ENCODE measurements at places on chromosomes 5 and 9.

- no peak for DNase-seq
Measured at GRCh38 chr5:1933364-1934055, 50.8 kb upstream of the IRX4 start.

DNA sequence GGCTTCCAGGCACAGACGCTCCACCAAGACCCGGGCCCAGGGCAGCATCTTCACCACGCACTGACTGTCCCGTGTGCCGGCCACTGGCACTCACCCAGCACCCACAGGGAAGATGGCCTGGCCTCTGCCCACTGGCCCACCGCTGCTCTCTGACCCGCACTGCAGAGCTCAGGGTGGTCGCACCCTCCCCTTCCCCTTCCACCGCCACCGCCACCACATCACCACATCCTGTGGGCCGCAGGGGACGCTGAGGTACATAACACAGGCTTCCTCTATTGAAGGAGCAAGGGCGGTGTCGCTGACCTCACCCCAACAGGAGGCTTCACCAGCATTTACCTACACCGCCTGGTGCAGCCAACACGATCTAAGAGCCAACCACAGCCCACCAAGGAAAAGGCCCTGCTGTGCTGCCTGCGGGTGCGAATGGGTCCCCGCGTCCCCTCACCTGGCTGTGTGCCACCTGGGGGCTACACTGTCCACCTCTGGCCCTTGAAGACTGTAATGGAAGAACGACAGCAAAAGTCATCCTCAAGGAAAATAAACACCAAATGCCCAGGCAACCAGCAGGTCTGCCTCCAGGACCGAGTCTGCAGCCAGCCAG, 101.8 kb downstream of the CAMSAP1 start:
- no peak for DNase-seq

DNA sequence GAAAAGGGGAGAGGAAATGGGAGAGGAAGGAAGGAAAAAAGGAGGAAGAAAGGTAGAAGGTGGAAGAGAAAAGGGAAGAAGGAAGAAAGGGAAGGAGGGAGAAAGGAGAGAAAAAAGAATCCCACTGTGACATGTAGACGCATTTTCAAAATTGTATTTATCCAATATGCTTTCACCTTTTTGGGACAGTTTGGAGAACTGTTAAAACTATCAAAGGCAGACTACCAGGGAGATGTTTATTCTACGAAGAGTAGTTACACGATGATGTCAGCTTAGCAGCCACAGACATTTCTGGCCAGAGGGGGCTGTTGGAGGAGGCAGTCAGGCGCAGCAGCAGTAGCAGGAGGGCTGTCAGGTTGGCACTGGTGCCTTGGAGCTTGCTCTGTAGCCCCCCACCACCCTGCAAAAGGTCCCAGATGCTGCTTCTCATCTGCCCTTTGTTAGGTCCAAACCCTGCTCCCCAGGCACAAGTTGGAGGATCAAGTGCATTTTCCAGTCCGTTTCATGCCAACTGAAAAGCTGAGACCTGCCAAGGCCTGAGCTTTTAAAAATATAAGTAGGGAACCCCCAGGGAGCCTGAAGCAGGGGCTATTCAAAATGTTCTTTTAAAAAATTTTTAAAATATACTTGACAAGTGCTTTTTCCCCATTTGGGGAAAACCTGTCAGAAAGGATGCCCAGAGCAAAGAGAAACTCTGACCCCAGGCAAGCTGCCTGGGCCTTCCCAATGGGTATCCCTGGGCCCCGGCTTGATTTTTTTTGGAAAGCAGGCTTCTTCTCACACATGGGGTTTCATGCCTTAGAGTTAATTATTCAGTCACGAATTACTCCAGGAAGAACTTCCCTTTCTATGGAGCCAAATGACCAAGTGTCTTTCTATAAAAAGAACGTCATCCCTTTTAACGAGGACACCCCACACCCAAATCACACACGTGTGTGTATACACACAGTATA, 203.3 kb downstream of the SLIT3 start:
- DNase-seq: no peak

DNA sequence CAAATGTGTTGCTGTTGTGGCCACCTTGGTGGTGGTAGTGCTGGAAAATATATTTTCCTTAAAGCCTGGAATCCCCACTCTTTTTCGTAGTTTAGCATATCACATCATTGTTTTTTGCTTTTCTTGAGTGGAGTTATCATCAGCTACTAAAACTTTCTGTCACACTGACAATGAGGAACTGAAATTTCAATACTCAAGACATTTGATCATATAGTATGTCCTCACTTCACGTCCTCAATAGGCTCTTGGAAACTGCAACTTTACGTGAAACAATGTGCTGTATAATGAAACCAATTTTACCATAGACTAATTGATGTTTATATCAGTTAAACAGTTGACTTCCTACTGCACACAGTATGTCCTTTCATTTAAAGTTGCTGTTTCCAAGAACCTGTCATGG, 265.8 kb downstream of the ADGRV1 start:
- no peak for DNase-seq

DNA sequence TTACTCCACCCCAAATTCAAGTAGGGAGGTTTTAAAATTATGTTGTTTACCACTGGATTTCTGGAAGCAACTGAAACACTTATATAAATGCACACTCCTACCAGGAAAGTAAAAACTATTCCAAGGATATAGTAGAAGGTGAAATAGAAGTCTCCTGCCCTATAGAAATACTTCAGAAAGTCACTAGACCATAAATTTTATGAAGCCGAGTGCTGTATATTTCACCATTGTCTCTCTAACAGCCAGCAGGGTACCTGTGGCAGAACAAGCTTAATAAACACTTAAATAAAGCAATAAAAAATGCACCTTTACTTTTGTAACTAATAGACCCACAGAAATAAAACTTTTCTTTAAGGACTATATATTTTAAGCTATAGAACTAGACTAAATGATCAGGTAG, 631.6 kb downstream of the PDE4D start:
- no peak for DNase-seq

GRCh38 chr9:75941066-75941465, 50.6 kb downstream of the PCSK5 start:
- DNase-seq: no peak

GRCh38 chr9:21331676-21332402, 3.4 kb downstream of the KLHL9 start:
- DNase-seq: no peak

GRCh38 chr5:123708074-123708806, 196.3 kb downstream of the CSNK1G3 start:
- DNase-seq: no peak

DNA sequence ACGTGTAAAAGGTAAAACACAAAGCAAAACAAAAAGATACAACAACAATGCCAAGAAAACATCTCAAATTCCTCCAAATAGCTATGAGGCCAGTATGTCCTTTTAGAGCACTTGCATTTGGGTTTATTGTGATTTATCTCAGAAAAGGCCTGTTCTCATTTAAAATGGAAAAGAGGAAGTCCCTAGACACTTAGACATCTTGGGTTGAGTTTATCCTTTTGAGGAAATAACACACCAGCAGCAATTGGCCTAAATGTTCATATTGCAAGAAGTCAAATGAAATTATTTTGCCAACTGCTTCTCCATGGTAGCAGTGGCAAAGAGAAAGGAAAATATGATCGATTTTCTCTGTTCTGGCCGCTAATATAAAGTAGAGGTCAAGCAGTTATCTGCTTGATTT, 43.6 kb upstream of the TRMT10B start:
- no peak for DNase-seq

GRCh38 chr9:104091708-104092107, 2.4 kb upstream of the SMC2 start:
- DNase-seq: no peak

DNA sequence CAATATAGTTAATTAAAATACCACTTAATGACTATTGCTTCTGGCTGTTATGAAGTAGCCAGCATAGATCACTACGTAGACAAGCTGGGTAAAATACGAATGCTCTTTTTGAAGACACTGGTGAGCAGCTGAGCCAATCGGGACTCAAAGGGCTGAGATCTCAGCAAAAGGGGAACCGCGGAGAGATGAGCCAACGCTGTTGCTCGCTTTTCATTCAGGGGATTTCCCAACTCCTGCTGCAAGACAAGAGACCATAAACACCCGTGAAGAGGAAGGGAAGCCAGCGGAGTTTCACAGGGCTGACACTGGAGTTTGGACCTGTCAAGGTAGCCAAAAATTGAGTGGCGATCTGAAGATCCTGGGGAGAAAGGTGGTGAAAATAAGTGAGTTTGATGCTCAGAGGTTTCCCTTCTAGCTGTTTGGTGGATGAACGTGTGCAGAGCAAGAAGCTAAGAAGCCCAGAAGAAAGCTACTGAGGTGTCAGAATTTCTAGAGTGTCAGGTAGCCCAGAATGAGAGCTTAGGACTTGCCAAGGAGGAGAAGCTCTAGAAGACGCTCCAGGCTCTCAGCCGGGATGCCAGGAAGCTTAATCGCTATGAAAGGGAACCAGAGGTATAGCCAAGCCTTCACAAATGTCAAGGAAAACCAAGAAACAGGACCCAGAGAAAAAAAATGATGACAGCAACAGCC, 79.6 kb upstream of the RNU6ATAC start:
- no peak for DNase-seq

DNA sequence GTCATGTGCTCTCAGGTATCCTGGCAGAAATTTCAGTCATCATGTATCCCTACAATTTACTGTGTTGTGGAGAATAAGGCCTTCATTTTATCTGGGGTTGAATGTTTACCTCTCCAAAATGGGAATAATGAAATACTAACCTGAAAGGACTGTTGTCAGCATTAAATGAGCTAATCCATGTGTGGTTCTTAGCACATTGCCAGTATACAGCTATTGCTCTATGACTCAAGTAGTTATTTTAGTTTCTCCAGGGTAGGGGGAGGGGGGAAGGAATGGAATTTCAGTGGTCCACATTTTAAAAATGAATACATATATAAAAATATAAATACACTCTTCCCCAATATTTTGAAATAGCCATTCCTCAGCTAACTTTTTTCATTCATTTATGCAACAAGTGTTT, 3.5 kb downstream of the PAM start:
- no peak for DNase-seq

- DNase-seq: no peak
Measured at GRCh38 chr5:40428815-40429214, 250.9 kb upstream of the PTGER4 start.

- DNase-seq: no peak
Measured at GRCh38 chr9:89553451-89554010, 51.3 kb upstream of the GADD45G start.

DNA sequence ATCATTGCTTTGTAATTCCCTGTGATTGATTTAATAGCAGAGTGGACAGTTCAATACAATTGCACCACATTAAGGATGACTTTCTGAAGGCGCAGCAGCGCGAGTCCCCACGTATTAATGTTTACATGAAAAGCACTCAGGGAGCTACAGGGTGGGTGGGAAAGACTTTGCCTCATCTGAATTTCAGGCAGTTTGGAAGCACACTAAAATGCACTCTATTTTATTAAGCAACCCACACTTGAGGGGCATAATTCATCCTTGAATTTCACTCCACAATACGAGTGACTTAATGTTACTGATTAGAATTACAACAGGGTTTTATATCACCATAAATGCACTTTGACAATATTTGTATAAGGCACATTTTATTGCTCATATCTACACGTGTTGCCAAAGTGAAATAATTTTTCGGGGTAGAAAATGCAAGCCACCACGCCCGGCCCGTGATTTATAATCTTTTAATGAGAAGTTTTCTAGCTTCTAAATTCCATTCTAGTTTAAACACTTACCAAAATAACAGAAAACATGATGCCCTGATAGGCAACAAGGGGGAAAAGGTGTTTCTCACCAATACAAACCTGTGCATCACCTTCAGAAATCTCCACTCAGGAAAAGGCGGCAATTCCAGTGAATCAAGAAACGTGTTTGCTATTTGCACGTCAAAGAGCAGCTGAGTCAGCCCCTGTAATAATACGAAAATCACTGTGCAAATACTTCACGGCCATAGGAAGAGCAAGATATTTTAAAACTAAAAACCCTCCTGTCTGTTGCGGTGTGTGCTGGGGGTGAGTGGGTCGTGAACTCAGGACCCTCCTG, 40.5 kb downstream of the IRX4 start:
- no peak for DNase-seq

DNA sequence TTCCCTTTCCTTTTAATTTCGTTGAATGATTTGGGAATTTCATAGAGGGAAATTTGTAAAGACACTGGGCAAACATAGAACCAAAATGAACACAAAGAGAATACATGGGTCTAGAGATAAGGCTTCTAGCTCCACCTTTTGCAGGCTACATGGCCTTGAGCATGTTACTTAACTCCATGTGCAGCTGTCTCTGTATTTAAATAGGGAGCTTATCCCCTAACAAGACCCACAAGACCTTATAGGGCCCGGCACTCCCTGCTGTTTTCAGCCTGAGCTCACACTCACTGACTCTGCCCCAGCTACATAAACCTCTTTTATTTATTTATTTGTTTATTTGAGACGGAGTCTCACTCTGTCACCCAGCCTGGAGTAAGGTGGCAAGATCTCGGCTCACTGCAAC, 30.6 kb upstream of the TLE1 start:
- no peak for DNase-seq

DNA sequence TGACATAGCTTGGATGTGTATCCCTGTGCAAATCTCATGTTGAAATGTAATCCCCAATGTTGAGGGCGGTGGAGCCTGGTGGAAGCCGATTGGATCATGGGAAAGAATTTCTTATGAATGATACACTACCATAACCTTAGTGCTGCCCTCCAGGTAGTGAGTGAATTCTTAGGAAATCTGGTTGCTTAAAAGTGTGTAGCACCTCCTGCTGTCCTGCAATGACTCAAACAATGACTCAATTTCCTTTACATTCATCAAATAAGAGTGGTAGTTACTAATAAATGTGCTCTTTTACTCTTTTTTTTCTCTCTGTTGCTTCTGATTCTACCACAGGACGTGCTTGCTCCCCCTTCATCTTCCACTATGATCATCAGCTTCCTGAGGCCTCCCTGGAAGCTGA, 1696.0 kb upstream of the CDH9 start:
- DNase-seq: no peak

- no peak for DNase-seq
Measured at GRCh38 chr9:33244137-33244784, 4.3 kb downstream of the SPINK4 start.

DNA sequence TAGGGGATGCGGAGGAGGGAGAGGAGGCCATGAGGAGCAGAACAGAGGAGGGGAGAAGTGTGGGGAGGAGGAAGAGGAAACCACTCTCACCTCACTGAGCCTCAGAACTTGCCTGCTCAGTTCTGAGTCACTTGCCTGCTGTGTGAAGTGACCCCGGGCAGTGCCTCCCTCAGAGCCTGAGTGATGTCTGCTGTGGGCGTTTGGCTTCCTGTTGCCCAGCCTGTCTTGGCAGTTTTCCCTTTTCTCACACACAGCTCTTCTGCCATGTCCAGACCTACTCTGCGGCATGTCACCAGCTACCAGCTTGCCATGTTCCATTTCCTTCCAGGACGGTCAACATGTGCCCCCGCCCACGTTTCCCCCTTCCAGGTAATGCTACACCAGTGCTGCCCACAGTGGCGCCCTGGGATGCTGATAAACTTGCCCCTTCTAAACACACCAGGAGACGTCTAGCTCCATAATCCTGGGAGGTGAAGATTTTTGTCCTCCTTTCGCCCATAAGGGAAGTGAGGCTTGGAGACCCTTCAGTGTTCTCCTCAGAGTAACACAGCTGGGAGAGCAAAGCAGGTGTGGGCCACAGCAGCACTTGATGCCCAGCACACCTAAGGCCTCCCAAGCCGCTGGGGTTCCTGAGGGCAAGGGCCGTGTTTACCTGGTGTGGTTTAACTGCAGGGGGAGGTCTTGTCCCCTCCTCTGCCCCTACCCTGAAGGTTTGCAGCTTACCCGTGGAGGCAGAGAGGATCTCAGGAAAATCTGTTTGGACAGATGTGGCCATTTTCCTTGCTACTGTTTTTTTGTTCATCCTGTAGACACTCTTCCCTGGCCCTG, 63.8 kb upstream of the RNF130 start:
- DNase-seq: peak; percentile 68
